ENCODE measurements at places on chromosomes 3 and 15.

GRCh38 chr15:48091522-48091921, 29.3 kb upstream of the SLC24A5 start:
- no peak for DNase-seq

GRCh38 chr15:69375151-69375790, 38.9 kb upstream of the KIF23 start:
- no peak for DNase-seq

DNA sequence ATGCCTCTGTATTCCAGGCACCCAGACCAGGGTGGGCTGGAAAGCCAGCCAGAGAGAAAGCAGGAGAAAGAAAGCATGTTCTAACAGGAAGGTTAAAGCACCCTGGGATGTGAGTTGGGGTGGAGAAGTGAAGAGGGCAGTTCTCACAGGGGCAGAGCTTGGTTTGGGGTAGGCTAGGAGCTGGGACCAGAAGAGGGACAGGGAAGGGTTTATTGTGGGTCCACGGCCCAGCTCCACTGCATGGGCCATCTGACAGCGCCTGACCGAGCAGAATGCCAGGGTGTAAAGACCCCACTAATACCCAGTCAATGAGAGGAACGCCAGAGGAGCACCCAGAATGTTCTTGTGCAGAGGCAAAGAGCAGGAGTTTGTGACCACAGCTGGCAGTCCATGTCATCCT, 27.1 kb upstream of the MAGEF1 start:
- DNase-seq, result no peak

DNA sequence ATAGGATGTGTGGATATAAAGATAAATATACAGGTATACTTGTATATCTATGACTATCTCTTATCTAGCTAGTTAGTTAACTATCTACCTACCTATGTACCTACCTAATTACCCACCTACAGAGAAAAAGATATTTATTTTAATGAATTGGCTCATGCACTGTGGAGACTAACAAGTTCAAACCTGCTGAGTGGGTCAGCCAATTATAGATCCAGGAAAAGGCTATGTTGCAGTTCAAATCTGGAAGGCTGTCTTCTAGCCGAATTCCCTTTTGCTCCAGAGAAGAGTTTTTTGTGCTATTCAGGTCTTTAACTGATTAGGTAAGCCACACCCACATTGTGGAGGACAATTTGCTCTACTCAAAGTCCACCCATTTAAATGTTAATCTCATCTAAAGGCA, 335.0 kb downstream of the GRM7 start:
- DNase-seq, result no peak

DNA sequence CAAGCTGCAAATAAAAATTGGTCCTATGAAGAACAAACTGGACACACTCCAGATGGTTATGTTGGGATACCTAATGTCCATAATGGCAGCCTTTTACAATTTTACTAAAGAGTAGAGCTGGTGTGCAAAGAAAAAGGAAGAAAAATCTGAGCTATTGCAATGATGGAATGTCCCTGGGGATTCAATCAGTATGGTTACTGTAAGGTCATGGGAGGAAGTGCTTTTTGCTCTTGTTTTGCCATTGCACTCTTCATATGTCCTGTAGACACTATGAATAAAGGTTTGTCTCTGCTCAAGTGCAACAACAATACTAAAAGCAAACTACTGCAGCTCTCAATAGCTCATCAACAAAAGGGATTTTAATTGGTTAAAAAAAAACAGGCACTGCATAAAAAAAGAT, 5.4 kb downstream of the PFN2 start:
- no peak for DNase-seq

- DNase-seq, result no peak
These were observed 38.6 kb downstream of the MYO1E start for GRCh38 chr15:59334076-59334415.

DNA sequence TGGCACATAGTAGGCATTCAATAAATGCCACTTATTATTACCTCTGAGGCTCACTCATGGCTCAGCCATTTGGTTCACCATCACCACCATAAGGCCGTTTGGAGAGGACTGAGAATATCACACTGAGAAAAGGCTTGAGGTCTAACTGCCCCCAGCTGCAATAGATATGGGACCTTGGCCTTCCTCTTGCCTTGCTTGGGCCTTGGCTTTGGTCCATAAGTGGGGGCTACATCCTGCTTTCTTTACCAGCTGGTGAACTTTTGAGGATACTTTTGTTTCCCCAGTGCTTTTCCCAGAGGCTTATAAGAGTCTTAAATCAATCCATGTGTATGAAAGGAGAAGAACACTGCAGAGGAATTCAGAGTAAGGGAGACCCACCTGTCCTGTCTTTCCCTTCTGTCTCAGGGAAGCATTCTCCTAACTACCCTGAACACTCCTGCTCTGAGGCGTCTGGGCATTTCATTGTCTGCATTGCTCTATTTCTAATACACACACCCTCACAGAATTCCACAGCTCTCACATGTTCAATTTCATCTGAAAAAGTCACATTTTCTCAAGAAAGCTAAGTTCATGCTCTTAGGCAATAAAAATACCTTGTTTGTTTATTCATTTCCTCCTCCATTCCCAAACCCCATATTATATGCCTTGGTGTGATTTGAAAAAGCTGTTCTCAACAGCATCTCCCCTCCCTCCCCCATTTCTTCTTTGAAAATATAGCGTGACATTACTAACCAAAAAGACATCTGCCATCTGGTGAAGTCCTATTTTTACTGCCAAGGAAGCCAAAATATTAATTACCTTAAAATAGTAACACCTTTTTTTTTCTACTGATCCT, 22.5 kb upstream of the KCNMB2 start:
- no peak for DNase-seq

DNA sequence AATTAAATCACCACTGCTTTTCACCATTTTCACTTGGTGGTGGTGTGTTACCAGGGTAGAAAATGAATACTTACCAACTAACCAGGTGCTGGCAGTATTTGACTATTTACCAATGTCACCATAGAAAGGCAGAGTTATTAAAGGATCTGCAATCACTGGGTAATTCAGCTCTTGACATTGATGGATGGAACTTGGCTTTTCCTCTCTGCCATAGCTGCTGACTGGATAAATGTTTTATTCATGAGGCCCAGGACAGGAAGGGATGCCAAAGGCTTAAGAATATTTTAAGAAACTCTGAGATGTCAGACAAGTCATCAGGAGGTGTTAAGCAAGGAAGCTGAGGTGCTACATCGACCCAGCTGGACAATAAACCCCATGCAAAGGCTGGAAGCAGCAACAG, 495.5 kb upstream of the CFAP20DC start:
- DNase-seq, result no peak

- no peak for DNase-seq
These were observed 51.0 kb downstream of the MCF2L2 start for GRCh38 chr3:183377307-183377959.

GRCh38 chr15:85494048-85494777, 113.8 kb downstream of the AKAP13 start:
- DNase-seq, result no peak

DNA sequence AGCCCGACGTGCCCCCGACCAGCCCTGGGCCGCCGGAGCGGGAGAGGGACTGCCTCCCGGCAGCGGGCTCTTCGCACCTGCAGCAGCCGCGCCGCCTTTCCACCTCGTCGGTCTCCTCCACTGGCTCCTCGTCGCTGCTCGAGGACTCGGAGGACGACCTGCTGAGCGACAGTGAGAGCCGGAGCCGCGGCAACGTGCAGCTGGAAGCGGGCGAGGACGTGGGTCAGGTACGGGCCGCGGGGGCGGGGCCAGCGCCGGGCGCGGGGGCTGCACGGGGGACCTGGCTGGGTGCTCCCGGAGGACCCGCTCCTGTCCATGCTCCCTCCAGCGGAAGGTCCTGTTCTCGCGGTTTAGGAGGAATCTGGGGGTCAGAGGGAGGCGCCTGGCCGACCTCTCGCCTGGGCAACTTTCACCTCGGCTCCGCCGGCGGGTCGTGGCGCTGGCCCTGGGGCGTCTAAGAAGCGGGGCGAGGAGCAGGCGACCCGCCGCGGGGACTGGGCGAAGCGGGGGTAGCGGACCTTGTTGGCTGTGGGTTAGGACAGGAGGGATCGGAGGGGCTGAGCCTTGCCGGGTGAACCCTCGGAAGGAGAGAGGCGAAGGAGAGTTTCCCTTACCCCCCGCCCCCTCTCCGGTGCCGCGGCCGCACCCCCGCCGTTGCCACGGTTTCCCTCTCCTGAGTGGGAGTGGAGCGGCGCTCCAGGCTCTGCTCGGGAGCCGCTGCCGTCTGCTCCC, 682 bp downstream of the ITPKA start:
- DNase-seq, result no peak

DNA sequence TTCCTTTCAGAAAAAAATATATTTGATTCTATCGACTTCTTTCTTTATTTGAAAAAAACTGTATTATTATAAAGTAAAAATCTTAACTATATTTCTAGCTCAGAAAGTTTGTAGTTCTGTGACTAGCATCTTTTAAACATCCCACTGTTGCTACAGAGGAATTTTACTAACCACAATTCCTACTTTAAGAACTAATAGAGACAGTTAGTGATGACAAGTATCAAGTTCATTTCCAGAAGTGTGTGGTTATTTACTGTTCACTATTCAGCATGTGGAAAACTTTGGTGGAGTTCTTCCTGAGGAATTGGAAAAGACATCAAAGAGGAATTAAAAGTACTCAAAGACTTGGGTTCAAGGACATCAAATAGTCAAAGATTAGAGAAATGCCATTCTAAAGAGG, 524.1 kb upstream of the CBLB start:
- DNase-seq, result no peak

DNA sequence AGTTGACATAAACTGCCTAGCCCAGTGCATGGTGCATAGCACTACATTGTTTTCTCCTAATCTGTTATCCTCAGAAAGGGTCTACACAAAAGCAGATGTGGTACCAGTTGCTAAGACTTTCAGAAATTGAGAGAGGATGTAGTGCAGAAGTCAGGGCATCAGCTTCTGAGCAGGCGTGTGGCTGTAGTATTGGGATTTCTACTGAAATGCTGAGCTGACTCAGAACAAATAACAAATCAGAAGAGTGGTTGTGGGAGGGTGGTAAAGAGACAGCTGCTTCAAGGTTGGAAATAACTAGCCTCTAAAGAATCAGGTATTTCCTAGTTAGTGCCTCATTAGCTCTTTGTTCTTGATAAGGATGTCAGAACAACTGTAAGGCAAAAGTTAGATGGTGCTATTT, 161.3 kb downstream of the AKAP13 start:
- no peak for DNase-seq

GRCh38 chr3:12859840-12860239, 18.5 kb upstream of the RPL32 start:
- DNase-seq, result no peak

DNA sequence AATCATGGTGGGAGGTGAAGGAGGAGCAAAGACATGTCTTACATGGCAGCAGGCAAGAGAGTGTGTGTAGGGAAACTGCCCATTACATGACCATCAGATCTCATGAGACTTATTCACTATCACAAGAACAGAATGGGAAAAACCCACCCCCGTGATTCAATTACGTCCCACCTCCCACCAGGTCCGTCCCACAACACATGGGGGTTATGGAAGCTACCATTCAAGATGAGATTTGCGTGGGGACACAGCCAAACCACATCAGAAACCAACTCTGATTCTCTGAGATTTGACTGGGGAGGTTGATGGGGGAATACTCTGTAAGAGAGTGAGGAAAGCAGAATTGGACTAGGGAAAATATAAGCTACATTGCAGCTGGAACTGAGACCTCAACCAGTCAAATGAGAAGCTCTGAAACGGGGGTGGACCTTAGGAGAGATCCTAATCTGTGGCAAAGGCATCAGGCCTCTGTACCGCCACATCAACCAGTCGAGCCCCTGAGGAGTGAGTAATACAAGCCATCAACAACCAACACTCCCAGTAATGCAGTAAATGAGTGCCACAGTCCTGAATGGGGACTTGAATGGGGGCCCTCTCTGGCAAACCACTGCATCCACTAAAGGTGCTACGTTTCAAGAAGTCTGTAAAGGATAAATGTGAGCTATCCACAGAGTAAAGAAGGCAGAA, 207.9 kb upstream of the GADL1 start:
- no peak for DNase-seq

DNA sequence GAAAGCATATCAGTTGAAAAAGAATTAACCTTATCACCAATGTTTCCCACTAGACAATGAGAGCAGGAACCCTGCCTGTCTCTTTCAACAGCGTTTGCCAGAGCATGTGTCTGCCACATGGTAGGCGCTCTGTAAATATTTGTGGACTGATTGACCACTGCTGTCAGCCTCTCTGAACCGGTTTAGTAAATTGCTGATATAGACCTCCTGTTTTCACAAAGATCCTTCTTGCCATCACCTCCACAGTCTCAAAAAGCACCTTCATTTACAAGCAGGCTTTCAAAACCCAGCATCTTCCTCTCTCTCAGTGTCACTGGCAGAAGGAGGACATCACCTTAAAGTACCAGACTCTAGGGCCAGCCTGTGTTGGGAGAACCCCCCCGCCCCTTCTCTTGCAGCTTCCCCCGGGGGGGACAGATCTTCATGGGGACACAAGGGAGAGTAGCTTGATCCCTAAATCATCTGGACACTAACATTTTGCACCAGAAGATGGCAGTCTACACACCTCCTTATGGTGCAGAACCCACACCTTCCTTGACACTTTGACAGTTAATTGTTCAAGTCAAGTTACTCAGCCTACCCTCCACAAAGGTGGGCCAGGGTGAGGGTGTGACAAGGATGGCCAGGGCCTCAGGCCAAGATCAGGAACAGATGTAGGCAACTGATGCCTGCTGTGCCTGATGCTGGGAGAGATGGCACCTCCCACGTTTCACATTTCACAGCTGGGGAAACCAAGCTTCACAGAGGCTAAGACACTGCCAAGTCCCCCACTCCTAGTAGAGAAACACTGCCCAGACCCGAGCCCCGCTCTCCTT, 37.8 kb upstream of the USP3 start:
- peak; percentile 24 for DNase-seq

DNA sequence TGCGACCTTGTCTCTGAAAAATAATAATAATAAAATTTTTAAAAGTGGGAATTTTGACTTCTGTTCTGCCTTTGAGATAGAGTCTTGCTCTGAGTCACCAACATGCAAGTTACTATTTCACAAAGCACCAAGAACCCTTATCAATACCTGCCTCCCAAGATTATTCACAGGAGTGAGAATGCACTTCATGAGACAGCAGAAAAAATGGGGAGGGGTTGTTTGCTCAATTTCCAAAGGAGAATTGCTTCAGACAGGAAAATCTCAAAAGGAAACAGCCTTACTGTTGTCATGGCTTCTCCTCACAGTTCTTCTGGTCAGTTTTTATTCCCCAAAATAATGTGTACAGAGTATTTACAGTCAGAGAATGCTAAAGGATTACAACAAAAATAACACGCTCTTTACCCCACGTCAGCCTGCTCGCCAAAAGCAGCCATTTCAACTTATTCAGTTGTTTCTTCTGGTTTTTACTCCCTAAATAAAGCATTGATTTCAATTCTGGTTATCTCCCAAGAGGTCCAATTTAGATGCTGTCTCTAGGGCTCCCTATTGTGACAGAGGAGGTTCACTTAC, 89.0 kb downstream of the PPCDC start:
- no peak for DNase-seq

DNA sequence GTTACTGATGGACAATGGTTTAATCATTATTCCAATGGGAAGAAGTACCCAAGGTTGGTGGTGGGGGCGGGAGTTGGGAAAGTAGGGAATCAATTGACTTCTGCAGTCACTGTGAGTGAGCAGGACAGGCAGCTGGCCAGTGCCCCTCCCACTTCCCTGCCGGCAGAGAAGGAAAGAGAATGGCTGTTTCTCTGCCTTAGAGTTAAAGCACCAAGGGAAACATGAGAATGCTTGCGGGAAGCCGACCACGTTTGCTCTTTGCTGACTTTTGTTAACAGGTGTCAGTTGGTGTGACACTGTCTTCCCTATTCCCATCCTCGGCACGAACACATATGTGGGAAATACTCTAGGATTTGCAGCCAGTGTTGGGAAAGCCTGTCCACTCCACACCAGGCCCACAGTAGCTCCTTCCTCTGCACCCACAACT, 33.5 kb upstream of the MFSD1 start:
- no peak for DNase-seq
